ENCODE measurements at places on chromosomes 7 and 10. TPM values are rescaled to one million over a fixed set of nuclear protein-coding genes. Genes with fewer than 3 reads are reported as not detected.

DNA sequence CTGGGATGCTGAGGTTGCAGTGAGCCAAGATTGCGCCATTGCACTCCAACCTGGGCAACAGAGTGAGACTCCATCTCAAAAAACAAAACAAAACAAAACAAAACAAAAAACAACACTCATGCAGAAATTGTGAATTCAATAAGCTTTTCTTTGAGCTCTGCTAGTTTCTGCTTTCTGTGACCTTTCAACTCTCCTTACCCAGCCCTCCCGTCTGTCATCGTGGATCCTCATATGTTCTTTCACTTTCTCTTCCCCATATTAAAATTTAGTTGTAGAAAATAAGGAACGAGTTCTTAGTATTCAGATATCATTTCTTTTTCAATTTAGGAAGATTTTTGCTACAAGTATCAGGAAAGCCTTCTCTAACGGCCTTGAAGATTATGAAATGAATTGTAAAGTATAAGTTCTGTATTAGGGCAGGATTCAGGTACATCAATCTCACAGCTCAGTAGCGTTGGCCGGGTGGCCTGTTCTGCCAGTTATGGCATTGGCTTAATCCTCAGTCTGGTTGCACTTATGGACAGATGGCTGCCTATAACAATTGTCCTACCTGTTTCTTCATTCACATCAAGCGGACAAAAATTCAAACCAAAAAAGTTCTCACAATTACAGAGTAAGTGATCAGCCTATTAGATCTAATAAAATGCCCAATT is 1167.0 kb downstream of the SORCS3 start:
- H3K4me3 ChIP-seq: no peak overlapping the region
- H3K27me3 ChIP-seq: no peaks in the 10 kb centered on the region
- no peak overlapping the region for H3K27ac ChIP-seq
- no peak for DNase-seq
- H3K36me3 ChIP-seq: no peaks in the 10 kb centered on the region
- no peaks in the 10 kb centered on the region for H3K4me1 ChIP-seq

GRCh38 chr10:102767428-102768160 is 23.8 kb downstream of the WBP1L start:
- H3K4me1 ChIP-seq: peaks cover 82% of the 10 kb centered on the region
- no peak for DNase-seq
- H3K27ac ChIP-seq: no peak overlapping the region
- no peak overlapping the region for H3K4me3 ChIP-seq
- H3K27me3 ChIP-seq: no peaks in the 10 kb centered on the region
- H3K36me3 ChIP-seq: no peaks in the 10 kb centered on the region

Gene SPDYE11
- not detected for total RNA-seq

Gene TBXAS1
- total RNA-seq: 30.1 TPM

Gene NFE2L3
- 2.8 TPM for total RNA-seq

Gene MDH2
- total RNA-seq: 58.6 TPM

Gene MRPL43
- total RNA-seq: 56.6 TPM

All from thoracic aorta (tissue), 2 donors.